ENCODE measurements at places on chromosomes 7 and 10.

GRCh38 chr7:96189129-96189820 lies 132.6 kb downstream of the SLC25A13 start:
- no peak for DNase-seq

GRCh38 chr10:121409466-121410104 lies 188.7 kb downstream of the FGFR2 start:
- DNase-seq: no peak

DNA sequence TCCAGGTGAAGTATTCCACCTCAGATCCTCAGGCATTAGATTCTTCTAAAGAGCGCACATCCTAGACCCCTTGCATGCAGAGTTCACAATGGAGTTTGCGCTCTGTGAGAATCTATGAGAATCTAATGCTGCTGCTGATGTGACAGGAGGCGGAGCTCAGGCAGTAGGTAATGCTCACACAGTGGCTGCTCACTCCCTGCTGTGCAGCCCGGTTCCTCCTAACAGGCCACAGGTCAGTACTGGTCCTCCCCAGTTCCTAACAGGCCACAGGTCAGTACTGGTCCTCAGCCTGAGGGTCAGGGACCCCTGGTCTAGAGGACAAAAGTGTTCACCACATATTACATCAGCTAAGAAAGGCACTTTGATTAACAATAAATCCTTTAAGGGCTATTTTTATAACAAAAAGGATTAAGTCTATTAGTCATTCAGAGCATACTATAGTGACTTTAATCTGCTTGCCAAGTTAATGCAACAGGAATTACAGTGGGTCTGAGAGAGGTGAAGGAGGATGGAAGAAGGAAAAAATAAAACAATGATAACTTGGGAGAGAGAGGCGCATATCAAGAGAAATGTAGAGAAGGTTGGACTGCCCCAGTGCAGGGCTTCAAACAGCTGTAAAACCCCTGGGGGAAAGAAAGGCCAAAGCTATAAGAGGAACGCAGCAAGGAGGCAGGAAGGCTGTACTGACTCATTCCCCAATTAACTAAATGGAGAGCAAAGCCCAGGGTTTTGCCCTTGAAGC lies 49.2 kb downstream of the CUL2 start:
- no peak for DNase-seq

DNA sequence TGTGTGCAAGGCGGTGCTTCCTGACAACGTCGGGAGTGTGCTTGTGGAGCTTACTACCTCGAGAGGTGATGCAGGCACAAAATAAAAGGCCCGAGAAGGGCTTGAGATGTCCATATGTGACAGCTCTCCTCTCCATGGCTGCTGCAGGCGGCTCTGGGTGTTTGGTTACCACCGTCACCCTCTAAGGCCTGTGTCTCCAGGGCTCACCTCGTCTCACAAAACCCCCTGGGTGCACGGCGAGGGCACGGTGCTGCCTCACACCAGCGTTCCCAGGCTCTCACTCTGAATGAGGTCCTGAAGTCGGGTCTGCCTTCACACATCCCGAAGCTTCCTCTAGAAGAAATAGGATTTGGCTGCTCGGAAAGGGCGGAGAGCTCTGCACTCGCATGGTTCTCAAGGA lies 32.9 kb downstream of the PROSER2 start:
- no peak for DNase-seq

DNA sequence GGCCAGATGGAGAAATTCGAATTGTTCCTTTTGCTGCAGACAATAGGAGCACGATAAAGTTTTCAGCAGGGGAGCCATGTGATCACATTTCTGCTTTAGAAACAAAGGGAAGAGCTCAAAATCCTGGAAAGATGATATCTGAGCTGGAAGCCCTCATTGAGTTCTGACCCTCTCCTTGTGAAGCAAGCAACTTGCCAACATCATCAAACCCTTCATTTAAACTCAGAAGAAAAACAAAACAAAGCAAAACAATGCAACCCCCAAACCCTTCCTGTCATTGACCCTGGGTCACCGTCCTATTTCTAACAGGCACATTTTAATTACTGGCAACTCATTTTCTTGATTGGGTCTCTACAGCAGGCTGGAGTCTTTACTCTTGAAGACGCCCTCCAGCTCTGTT lies 198.3 kb upstream of the ZNF32 start:
- DNase-seq: no peak

DNA sequence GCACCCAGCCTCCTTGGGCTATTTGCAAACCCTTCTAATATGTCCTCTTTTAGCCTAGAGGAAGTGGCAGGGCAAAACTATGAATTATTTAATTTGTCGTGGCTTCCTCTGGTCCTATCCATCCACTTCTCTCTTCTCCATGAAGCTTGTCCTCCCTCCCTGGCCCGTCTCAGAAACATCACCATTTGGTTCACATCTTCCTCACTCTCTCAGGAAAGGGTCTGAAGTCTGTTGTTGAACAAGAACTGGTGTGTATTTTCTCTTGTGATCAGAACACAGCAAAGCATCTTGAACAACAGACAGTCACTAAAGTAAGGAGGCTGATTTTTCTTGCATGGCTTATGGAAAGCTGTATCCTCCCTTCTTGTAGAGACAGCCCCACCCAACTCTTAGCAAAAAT lies 550.1 kb upstream of the NRP1 start:
- DNase-seq: no peak

GRCh38 chr10:127315888-127316287 lies 119.5 kb upstream of the INSYN2A start:
- DNase-seq: no peak

DNA sequence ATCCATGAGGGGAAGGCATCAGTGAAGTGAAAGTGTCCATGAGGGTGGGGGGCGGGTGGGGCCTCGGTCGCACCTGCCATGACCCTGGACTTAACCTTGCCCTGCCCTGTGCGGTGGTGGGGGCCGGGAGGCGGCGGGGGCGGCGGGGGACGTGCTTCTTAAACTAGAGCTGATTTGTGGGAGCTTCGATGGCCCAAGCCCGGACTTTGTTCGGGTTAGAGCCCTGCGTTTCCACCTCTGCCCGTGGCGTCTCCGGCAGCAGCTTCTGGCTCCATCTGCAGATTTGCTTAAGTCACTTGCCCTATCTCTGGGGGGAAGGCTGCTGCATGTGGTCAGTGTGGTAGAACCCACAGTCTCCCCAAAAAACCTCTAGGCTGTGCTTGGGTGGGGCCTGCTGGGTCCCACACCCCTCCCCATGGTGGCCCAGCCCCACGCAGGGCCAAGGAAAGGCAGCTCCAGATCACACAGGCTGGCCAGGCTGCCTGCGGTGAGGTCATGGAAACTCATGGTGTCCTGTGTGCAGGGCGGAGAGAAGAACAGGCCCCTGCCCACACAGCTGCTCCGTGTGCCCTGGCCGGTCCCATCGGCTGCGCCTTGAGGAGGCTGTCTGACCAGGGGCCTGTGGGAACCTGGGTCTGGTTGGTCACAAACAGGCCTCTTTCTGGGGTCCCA lies 93.2 kb downstream of the INPP5A start:
- DNase-seq: no peak

DNA sequence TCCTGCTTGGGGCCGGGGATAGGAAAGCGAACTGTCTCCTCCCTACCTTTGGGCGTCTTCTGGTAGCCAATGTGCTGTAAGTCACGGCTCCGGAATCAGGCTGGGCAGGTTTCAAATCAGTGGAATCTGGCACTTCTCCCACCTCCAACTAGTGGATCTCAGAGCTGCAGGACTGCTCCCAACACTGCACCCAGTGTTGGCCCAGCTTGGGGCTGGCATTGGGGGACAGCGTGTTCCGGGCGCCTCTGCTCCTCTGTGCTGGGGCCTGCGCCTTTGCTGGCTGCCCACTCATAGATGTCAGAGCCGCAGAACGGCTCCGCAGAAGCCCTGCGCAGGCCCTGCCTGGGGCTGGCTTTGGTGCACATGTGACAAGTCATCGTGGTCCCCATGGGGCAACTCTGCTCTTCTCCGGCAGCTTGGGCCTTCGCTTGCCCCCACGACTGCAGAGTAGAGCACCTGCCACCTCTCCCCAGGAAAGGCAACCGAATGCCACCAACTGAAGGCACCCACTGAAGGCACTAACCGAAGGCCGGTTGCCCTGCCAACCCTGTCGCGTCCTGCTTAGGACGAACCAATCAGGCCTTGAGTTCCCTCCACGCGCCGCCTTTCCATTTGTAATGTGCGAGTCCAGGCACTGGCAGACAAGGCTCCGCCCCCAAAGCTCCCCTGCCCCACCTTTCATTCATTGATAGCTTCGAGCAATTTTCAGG lies 85.5 kb upstream of the ABI1 start:
- no peak for DNase-seq

Measured in NCI-H748 treated with DMSO at 0.1 percent for 48 hours (cell line).